ENCODE measurements at places on chromosomes 16 and 17.

GRCh38 chr16:84246679-84247077 lies 6.9 kb upstream of the KCNG4 start:
- DNase-seq = no peak

GRCh38 chr16:22077700-22078313 lies 14.5 kb upstream of the VWA3A start:
- DNase-seq = peak; percentile 52

DNA sequence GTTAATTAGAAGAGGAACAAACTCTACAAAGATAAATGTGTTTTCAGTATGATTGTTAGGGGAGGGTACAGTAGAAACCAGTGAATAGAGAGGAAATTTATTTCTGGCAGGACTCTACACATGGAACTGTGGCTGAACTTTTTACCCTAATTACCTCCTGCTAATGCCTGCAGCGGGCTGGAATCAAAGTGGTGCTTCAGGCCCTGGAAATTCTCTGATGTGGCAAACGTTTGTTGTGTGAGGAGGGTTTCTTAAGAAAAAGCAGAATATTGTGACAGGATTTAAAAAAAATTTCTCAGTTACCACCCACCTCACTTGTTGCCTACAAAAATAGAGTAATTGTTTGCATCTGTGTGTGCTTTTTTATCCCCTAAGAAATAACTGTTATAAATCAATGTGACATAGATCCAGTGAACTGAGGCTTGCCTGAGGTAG lies 154.5 kb downstream of the BCAS3 start:
- no peak for DNase-seq

DNA sequence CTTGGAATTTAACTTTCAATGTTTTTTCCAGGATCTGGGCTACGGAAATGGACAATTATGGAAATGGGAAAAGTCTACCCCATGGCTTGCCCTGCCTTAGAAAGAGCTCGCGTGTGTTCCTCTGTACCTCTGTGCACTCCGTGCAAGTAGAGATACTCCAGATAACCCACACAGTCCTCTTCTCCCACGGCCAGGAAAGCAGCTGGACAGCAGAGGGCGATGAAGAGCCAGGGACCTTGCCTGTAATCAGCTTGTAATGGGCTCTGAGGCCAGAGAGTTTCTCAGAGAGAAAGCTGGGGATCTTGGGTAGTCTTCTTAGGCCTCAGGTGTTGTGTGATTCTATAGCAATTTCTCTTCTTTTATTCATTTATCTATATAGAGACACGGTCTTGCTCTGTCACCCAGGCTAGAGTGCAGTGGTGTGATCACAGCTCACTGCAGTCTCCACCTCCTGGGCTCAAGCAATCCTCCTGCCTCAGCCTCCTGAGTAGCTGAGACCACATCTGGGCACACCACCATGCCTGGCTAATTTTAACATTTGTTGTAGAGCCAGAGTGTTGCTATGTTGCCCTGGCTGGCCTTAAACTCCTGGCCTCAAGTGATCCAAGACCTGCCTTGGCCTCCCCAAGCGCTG lies 2.4 kb upstream of the SOCS7 start:
- peak; percentile 97 for DNase-seq

DNA sequence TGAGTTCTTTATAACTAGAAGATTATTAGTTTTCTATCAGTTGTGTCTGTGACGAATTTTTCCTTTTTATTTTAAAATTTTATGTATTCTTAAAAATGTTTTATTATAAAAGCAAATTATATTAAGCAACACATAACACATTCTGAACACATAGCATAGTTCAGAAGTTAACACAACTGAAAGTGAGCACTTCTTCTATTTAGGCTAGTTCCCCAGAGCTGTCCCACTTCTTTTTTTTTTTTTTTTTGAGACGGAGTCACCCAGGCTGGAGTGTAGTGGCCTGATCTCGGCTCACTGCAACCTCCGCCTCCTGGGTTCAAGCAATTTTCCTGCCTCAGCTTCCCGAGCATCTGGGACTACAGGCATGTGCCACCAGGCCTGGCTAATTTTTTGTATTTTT lies 37.7 kb upstream of the ALDH3A2 start:
- no peak for DNase-seq

GRCh38 chr16:85610446-85611193 lies 2.5 kb upstream of the GSE1 start:
- DNase-seq = peak; percentile 96

DNA sequence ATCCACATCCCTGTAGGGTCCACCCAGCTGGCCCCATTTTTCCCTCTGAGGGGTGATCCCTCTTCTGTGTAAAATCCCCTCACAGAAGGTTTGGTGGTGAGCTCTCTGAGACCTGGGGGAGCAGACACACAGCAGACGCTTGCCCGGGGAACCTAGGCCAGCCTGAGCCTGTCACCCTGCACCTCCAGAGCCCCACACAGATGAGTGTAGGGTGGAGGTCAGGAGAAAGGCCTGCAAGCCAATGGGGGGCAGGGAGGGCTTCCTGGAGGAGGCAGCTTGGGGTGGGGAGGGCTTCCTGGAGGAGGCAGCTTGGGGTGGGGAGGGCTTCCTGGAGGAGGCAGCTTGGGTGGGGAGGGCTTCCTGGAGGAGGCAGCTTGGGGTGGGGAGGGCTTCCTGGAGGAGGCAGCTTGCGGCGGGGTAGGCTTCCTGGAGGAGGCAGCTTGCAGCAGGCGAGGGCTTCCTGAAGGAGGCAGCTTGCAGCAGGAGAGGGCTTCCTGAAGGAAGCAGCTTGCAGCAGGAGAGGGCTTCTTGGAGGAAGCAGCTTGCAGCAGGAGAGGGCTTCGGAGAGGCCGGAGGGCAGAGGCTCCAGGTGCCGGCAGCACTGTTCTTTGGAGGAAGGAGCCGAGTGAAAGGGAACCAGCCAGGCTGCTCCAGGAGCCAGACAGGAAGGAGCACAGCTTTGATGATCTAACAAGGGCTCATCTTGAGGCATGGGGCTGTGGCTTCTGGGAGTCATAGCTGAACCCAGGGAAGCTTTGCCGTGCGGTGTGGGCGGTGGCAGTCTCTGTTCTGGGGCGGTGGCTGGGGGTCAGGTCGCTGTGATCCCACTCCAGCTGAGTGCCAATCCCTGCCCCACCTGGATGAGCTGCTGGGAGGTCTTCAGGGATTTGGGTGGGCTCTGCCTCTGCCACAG lies 83.7 kb upstream of the ZNF469 start:
- DNase-seq = peak; percentile 55

- DNase-seq = no peak
Observed at GRCh38 chr17:33046361-33047255, 55.0 kb downstream of the SPACA3 start.

DNA sequence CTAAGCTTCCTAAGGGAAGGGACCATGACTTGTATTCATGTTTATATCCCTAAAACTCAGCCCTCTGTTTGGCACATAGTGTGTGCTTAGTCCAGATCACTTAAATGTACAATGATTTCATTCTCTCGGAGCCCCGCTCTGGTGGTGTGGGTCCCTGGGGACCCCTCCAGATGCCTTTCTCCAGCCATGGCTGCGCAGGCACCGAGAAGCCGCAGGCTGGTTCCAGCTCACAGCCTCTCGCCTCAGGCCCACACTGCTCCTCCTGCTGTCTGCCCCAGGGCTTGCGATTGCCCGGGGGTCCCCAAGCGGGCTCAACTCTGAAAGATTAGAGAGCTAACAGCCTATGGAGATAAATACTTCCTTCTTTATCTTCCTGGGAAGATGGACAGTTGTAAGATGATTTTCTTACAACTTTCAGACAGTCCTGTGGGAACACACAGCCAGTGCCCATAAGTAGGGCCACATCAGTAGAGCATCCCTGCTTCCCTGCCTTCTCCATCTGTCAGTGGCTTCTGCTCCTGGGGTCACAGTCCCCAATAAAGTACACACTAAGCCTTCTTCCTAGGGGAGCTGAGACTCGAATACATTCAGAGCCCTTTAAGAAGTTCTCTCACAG lies 66.2 kb downstream of the CENPV start:
- no peak for DNase-seq

GRCh38 chr16:85544016-85544415 lies 69.1 kb upstream of the GSE1 start:
- DNase-seq = no peak

DNA sequence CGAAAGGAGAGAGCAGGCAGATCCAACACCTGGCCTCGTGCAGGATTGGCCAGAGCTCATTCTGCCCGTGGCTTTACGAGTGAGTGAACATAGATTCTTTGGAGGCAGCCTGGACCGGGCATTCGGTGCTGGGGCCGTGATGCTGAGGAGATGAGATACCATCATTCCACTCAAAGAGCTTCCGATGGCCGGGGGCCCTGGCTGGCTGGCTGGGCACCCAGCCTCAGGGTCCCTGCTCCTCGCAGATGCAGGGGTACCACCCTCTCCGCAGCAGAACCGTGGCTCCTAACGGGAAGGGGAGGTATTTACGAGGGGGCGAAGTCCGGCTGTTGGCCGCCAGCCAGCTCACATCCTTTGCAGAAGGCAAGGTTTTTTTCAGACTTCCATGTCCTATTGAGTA lies 66.1 kb upstream of the FOXF1 start:
- DNase-seq = no peak

GRCh38 chr17:70168044-70168976 lies 1.0 kb upstream of the KCNJ2 start:
- peak; percentile 67 for DNase-seq

DNA sequence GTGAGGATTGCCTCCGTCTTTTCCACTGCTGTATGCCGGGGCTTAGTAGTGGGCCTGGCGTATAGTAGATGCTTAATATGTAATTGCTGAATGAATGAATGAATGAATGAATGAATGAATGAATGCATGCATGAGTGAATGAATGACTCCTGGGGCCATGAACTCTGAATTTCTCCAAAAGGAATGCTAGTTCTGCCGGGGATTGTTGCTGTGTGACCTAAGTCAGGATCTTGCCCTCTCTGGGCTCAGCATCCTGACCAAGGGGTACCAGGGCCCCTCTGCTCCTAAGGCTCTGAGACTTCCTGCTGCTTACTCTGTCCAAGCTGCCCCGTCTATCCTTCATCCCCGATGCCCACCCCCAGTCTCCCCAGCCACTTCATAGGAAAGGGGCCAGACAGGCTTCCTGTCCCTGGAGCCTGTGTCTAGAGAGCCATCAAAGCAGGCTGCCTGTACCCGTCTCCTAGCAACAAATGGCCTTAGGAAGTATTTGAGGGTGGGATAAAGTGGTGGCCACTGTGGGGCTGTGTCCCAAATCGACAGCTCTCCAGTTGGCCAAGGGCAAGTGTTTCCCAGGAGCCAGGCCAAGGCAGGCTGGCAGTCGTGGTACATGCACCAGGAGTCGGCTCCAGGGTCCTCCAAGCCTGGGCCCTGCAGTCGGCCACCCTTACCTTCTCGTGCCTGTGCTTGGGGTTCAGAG lies 11.6 kb upstream of the MPRIP start:
- no peak for DNase-seq

GRCh38 chr17:44315760-44316731 lies 7.6 kb downstream of the RUNDC3A start:
- no peak for DNase-seq

- no peak for DNase-seq
Observed at GRCh38 chr16:9206156-9206555, 114.7 kb downstream of the HAPSTR1 start.

DNA sequence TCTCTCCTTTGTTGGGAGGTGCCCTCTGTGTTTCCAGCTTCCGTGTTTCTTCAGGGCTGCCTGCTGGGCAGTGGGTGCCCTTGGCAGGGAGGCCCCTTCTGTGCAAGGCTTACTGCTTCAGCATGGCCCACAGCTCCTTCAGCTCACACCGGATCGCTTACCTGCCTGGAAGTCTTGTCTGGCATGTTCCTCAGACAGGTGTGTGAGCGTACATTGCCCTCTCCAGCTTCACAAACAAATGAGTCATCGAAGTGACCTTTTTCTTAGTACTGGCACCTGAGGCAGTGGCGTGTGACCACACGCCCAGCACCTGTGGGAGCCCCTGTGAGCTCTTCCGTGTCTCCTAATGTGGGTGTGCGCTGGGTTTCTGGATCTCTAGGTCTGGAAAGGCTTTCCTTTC lies 3.5 kb downstream of the RAB40C start:
- no peak for DNase-seq

GRCh38 chr16:20598832-20599469 lies 22.8 kb upstream of the ACSM2B start:
- no peak for DNase-seq

GRCh38 chr16:5668553-5668952 lies 571.0 kb upstream of the EEF2KMT start:
- no peak for DNase-seq

DNA sequence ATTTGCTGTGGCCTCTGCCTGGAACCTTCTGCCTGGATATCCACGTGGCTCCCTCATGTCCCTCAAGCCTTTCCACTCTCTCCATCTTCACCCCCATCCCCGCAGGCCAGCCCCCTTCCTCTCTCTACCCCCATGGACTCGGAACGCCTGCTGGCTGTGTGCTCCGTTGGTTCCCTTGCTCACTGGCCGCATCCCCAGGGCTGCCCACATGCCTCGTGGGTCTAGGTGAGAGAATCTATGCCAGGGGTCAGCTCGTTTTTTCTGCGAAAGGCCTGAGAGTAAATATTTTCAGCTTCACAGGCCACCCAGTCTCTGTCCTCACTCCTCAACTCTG lies 12.0 kb downstream of the SLC5A10 start:
- DNase-seq = no peak

DNA sequence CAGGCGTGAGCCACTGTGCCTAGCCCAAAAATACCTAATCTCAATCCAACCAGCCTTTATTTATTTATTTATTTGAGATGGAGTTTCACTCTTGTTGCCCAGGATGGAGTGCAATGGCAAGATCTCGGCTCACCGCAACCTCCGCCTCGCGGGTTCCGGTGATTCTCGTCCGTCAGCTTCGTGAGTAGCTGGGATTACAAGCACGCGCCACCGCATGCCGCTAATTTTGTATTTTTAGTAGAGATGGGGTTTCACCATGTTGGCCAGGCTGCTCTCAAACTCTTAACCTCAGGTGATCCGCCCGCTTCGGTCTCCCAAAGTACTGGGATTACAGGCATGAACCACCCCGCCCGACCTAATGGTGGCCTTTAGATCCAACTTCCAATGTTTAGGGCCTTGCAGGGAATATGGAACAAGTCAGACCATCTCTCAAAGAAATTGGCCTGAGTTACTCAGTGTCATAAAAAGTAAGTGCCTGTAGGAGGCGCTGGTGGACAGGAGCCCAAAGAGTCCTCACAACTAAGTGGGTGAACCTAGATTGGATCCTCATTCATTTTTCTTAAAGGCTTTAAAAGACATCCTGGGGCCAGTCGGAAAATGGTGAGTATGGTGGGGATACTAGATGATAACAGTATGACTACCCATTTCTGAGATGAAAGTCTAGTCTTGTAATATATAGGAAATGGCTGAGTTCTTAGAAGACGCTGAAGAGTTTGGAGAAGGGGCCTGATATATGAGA lies 4.6 kb downstream of the ZSCAN10 start:
- no peak for DNase-seq

DNA sequence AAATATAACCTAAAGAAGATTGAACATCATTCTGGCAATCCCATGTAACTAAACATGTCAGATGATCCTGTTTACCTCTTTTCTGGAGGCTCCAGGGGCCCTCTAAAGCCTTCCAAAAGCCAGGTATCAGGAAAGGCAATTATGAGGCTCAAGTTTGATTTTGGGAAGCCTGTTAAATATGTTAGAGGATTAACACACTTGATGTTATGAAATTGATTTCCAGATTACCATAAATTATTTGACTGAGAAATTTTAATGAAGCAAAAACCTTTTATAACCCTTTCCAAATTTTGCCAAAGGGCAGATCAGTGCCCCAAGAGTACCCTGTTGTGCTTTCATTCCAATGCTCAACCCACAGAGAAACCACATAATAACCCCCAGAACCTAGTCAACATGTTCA lies 29.3 kb downstream of the PHKB start:
- no peak for DNase-seq

- no peak for DNase-seq
Observed at GRCh38 chr16:72815348-72816318, 232.3 kb downstream of the ZFHX3 start.

Measured in posterior cingulate gyrus (tissue), 11 donors.